HFFc6 (cell line): ENCODE measurements at places on chromosomes 4 and X. TPM values are rescaled to one million over a fixed set of nuclear protein-coding genes. Genes with fewer than 3 reads are reported as not detected.

DNA sequence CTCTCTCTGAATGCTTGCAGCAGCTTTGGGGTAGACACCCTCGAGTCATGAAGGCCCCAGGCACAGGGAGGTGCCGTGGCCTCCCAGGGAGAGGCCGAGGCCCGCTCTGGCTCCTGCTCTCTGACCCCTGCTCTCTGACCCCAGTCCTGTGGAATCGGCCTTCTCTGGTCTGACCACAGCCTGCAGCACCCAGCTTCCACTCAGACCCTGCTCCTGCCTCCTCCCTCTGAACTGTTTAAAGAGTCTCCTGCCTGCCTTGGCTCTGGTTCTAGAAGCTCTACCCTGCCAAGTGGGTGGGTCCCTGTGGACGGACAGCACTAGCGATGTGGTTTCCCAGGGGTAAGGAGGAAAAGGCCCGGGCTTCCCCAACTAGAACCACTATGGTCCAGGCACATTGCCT is 78.2 kb upstream of the TMEM150C start:
- no peak for DNase-seq

DNA sequence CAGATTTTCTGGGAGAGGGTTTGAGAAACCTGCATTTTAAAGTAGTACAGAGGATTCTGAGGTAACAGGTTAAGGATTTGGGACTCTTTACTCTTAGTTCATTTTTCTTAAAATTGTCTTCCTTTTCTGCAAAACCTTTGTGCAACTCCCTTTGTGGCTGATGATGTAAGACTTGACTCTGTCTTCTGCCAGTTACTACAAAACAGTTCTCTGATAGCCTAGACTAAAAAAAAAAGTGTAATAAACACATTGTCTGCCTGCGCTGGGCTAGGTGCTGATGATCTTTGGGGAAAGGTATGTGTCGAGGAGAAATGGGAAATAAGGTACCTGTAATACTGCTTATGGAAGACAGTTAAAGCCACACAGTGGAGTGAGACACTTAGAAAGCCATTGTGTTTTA is 28.7 kb downstream of the IL13RA1 start:
- no peak for DNase-seq

DNA sequence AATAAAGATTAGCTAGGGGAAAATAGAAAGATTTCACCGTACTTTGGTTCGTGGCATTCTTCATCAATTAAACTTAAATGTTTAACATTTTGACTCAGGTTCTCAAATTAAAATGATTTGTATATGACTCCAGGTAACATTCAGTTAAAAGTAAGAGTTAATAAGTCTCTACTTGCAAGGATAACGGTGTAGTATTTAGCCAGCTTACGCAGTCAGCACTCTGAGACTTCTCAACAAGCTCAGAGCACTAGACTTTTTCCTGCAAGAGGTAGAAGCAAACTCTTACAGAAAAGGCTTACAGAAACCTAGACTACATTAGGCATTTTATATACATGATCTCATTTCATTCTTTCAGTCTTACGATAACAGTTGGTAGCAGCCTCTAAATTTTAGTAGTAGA is 96.4 kb upstream of the PPARGC1A start:
- no peak for DNase-seq

DNA sequence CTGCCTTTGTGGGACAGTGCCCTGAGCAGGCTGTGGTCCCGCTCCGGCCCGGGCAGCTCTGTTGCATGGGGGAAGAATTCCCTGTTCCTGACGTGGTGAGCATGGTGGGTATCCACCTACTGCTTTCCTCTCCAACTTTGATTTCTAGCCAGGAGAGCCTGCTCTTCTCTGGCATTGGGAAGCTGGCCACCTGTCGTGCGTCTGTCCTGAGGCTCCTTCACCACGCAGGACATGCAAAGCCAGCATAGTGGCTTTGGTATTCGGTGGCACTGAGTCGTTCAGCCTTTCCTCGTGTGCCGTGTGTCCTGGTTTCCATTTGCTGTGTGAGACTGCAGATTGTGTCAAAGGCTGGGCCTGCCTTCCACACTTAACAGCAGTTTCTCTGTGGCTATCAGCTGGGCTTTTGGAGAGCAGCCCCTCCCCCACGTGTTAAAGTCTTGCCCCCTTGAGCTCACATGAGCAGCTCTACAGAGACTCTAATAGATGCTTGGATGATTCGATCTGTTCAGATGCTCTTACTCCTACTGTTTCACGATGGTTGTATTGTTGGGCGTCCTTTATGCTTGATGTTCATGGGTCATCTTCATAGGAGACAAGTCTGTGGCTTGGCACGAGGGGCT is 46.3 kb upstream of the CLCN4 start:
- no peak for DNase-seq

GRCh38 chrX:124426288-124427169 is 80.2 kb downstream of the SH2D1A start:
- no peak for DNase-seq

- DNase-seq, result no peak
Measured at GRCh38 chrX:149275836-149276235, 229.3 kb downstream of the IDS start.

- peak; percentile 3 for DNase-seq
Measured at GRCh38 chrX:50988649-50989048, 78.1 kb downstream of the BMP15 start.

GRCh38 chr4:6663596-6664393 is 23.3 kb downstream of the MRFAP1 start:
- no peak for DNase-seq

DNA sequence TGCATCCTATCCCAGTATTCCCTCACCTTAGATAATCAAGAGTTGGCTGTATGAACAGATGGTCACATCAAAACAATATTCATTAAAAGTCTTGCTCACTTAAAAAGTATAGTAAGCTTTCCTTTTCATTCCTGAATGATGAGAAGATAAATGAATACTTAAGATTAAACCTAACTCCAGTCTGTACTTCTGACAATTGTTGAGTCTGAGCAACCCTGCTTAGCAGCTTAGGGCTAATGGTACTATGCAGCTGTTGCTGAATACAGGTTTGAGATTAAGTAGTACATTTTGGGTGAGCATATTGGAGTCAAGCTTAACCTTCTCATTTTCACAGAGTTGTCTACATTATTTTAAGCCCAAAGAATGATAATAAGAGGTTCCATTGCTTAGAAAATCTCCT is 121.7 kb upstream of the ETNPPL start:
- no peak for DNase-seq

- DNase-seq, result no peak
Measured at GRCh38 chr4:184422378-184422777, 52.0 kb downstream of the IRF2 start.

DNA sequence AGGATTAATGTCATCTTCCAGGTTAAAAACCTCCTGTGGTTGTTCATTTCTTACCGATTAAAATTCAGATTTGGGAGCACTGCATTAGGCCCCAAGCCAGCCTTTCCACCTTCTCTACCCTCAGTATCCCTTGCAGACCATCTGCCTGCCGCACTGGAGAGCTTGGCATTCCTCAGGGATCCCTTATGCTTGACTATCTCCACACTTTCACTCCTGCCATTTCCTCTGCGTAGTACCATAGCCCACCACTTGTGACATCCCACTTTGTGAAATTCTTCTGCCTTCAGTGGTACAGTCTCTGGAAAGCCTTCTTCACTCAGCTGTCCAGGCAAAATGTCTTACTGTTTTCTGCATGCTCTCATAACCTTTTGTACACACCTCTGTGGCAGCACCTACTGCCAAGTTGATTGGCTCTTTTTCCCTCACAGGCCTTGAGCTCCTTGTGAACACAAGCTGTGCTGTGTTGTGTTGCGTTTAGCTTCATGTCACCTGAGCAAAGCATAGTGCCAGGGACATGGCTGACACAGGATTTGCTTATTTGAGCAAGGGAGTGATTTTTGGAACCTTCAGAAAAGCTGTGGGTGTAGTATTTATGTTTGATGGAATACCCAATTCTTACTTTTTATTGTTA is 156.4 kb downstream of the ARX start:
- no peak for DNase-seq

DNA sequence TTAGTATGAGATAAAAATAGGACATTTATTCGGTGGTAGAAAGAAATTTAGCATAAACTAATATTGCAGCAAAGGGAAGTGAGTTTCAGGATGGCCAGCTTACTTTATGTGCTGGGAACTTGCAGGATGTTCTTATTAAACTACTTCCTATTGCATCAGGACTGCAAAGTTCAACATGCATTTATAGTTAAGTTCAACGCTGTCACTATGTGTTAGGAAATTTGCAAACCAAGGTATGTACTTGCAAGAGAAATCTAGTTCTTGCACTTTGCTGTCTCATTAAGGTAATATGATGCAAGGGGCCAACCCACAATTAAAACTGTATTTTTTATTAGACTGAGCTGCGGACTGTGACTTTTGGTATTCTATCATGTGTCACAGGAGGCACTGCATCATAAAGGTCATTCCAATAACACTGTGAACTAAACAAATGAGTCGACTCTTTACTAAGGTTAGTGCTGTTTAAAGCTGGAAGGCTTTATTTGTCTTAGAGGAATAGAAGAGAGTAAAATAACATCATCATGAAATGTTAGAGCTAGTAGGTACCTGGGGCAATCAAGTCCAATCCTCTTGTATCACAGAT is 1525.7 kb upstream of the TENM3 start:
- no peak for DNase-seq

DNA sequence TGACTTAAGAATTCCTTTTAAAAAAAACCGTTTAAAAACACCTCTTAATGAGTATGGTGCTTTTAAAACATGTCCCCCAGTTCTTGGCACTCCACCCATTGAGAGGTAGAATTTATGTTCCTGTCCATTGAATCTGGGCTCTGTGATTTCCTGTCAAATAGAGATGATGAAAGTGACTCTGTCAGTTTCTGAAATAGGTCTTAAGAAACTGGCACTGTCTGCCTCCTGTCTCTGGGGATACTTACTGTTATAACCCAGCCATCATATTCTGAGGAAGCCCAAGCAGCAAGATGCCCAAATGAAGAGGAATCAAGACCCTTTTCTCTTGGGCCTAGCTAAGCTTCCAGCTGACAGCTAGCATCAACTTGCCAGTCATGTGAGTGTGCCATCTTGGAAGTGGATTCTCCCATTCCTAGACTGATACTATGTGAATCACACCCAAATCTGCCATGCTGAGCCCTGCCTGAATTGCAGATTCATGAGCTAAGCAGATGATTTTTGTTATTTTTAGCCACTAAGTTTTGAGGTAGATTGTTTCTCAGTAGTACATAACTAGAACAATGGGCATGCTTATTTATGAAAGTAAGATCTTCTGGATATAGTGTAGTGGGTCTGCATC is 22.8 kb downstream of the C4orf54 start:
- no peak for DNase-seq

GRCh38 chr4:153649572-153649991 is 34.5 kb upstream of the TLR2 start:
- no peak for DNase-seq

GRCh38 chr4:3442959-3443749 is 1.4 kb downstream of the HGFAC start:
- DNase-seq, result no peak

- no peak for DNase-seq
Measured at GRCh38 chr4:182502064-182502463, 258.9 kb downstream of the TENM3 start.

GRCh38 chr4:85829276-85830051 is 354.5 kb downstream of the ARHGAP24 start:
- DNase-seq, result no peak

GRCh38 chr4:79340568-79340967 is 14.7 kb upstream of the NAA11 start:
- DNase-seq, result no peak

GRCh38 chrX:17185431-17185830 is 189.6 kb upstream of the NHS start:
- DNase-seq, result no peak

DNA sequence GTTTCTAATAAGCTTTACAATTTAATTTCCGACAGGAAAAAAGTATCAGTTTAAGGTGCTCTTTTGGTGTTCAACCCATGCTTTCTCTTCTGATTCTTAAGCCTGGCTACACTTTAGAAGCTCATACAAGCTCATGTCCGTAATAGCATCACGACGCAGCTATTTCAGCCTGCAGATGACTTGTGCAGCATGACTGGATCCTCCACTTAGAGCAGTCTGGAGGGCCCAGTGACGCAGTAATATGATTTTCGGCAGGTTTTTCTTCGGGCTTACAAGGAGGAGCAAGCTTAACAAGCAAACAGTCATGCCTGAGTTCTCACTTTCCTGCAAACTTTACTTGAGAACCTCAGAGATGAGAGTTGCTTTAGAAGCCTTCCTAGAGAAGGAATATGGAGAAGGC is 85.3 kb upstream of the MAML3 start:
- DNase-seq, result no peak

DNA sequence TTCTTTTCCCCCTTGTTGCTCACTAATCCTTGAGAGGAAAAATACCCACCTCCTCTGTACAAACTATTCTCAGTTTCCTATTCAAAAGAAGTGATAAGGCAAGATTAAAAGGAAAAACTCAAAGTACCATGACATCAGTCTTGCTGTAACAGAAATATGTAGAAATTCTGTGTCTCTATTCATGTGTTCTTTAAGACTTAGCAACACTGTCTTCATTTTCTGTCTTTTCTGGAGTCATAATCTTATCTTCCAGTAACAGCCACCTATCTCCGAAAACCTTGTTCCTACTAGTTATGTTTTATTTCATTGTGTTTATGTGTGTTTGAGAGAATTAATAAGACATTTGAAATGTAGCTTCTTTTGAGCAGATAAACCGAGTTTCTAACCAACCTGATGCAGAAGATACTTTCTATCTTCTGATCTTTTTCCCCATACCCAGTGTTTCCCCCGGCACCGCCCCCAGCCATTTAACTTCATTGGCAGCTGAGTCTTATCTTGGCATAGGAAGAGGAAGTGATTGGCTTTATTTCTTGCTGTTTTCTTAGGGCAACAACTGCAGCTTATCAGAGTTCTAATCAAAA is 8.0 kb downstream of the FAM241A start:
- DNase-seq, result no peak

DNA sequence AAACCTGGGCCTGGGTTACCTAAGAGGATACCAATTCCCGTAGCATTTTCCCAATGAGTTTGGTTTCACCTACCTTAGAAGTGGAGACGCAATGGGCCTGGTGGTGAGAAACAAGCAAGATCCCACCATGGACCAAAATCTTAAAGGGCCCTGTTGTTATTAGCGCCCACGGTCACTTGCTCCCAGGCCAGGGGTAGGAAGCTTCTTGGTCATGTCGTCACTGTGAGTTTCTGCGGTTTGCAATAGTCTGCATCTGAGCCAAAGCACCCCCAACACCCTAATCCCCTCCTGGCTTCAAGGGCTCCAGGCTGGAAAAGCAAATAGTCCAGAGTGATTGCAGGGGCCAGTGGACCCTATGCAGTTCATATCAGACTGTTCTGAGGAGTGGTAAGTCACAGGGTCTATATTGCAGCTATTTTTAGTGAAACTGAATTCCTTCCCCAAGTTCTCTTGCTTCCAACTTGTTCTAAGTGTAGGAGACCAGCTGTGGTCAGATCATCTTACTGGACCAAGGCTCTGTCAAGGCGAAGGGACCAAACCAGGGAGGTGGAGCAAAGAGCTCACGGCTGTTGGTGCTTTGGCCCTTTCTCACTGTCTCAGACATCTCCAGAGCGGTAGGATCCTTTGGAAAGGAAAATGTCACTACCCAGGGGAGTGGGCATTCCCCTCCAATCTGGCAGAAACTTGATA is 307.9 kb upstream of the F9 start:
- DNase-seq, result no peak

GRCh38 chrX:50111742-50112141 is 89.1 kb downstream of the AKAP4 start:
- no peak for DNase-seq

The MAP3K15 gene
- total RNA-seq, result 0.23 and 0.26 TPM in 2 replicates

The GATA1 gene
- total RNA-seq, result not detected in 2 replicates

The NMU gene
- total RNA-seq, result not detected in 2 replicates

The ESX1 gene
- total RNA-seq, result not detected in 3 replicates

The HTR2C gene
- not detected in 3 replicates for total RNA-seq

The HTATSF1 gene
- 28.9 to 31.9 TPM (median 31.9 TPM) in 3 replicates for total RNA-seq

The CYBB gene
- total RNA-seq, result not detected in 3 replicates

The PNMA5 gene
- total RNA-seq, result not detected in 3 replicates

The AMMECR1 gene
- total RNA-seq, result 10.3 to 10.9 TPM (median 10.4 TPM) in 3 replicates

The PNMA6F gene
- not detected in 3 replicates for total RNA-seq

The NAP1L3 gene
- 2.9 to 9.3 TPM (median 7.2 TPM) in 3 replicates for total RNA-seq
